ENCODE measurements at places on chromosomes 12 and 14.

DNA sequence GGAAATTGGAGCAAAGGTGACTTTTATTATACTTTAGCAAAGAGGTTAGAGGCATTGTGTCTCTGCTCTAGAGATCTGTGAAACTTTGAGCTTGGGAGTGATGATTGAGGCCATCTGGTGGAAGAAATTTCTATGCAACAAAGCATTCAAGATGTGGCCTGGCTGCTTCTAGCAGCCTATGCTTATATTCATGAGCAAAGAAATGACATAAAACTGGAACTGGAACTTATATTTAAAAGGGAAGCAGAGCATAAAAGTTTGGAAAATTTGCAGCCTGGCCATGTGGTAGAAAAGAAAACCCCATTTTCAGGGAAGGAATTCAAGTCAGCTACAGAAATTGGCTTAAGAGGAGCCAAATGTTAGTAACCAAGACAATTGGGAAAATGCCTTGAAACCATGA lies 70.4 kb downstream of the SDR9C7 start:
- DNase-seq: no peak

DNA sequence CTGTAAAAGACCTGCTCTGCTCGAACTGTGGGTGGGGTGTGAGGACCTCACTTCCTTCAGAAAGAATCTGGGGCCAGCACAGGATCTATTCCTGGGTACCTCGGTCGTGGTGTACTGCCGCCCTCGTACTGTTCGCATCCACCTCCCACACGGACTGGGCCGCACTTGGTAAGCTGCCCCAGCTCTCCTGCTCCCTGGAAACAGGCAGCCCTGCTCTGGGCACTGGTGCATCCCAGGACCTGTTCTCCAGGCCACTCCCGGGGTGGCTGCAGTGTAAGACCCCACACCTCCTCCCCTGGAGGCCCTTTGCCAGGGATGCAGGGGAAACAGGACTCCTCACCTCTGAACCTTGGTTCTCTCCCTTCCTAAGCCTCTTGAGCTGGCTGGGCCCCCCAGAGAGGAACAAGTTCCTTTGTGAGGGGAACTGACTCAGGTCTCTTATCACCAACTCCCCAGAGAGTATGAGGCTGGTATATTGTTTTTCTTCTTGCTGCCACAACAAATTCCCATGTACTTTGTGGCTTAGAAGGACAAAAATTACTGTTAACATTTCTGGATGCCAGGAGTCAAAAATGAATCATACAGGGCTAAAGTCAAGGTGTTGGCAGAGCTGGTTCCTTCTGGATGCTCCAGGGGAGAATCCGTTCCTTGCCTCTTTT lies 276.5 kb downstream of the NUAK1 start:
- no peak for DNase-seq

DNA sequence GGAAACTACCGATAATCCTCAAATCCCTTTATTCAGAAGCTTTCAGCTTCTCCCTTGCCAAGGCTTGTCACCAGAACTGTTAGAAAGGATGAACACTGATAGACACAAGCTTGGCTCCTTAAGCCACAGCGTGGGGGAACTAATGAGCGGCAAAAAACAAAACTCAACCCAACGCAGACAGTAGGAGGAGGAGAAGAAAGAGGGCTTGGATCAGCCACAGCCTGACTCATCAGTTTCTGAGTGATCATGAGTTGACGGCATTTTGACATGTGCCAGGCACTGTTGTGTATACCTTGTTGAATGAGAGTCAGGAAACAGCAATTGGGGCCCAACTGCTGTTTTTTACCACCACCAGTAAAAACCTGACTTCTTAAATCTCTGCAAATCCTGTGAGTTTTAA lies 23.7 kb downstream of the PLXNC1 start:
- no peak for DNase-seq

- no peak for DNase-seq
Observed at GRCh38 chr12:50617657-50618056, 112.9 kb downstream of the DIP2B start.

DNA sequence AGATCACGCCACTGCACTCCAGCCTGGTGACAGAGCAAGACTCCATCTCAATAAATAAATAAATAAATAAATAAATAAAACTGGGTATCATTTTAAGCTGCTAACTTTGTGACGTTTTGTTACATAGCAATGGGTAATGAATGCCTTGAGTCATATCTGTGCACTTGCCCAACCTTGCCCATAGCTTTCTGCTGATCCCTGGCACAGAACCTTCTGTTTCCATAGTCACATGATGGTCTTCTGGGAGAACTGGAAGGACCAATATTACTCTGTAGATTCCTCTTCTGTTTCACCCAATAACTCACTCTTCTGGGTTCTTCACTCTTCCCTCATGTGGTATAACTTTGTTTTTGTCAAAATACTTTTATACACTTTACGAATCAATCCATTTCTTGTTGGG lies 140.8 kb downstream of the SCARB1 start:
- DNase-seq: no peak

- no peak for DNase-seq
Observed at GRCh38 chr12:116736962-116737773, 701 bp downstream of the SPRING1 start.

- peak; percentile 92 for DNase-seq
Observed at GRCh38 chr14:100662879-100663760, 63.6 kb upstream of the DLK1 start.

DNA sequence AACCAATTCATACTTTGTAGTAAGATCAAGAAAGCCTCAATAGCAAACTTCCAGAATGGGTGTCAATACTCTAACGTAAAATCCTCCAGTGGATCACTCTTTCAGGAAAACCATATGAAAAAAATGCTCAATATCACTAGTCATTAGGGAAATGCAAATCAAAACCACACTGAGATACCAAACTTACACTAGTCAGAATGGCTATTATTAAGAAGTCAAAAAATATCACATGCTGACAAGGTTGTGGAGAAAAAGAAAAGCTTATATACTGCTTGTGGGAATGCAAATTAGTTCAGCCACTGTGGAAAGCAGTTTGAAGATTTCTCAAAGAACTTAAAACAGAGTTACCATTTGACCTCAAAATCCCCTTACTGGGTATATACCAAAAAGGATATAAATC lies 49.5 kb upstream of the ATXN7L3B start:
- DNase-seq: no peak

DNA sequence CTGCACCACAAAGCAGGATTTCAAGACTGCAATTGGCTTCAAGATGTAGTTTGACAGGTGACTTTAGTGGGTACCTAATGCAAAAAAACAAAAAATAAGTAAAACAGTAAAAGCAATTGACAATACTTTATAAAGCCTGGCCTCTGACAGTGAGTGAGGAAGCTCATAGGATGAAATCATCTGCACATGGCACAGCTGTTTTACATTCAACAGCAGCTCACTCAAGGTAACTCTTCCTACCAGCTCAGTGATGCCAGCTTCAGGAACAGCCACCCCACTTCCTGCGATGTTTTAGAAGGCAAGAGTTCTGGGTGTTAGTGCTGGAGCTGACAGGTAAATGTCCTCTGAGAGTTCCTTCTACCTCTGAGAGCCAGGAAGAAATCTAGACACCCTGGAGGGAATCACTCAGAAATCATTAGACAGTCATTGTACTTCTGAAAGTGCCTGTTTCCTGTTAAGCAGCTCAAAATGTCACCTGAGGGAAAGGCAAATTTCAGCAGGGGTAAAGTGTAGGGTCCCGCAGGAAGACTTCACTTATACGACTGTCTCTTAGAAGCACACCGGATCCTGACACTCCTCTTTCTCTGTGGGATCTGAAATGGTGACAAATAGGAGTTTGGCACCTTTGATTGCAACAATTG lies 99.9 kb downstream of the FOXN3 start:
- DNase-seq: no peak

DNA sequence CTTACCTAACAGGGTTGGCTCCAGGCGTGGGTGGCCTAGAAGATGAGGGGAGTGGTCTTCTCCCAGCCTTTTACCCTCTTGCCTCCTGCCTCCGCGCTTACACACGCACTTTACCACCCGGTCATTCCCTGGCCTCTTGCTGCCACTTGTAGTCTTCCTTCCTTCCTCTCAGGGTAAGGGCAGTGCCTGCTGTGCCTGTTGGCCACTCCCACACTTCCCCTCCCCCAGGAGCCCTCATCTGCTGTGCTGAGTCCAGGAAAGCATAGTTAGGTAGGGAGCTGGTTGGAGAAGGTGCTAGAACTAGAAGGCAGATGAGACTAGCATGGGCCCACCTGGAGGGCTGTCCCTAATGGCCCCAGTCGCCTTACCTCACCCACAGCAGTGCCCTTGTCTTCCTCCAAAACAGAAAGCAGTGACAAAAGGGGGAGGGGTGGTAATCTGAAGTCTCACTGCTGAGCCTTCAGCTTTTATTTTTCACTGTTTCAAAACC lies 54.3 kb upstream of the SRSF5 start:
- DNase-seq: no peak

DNA sequence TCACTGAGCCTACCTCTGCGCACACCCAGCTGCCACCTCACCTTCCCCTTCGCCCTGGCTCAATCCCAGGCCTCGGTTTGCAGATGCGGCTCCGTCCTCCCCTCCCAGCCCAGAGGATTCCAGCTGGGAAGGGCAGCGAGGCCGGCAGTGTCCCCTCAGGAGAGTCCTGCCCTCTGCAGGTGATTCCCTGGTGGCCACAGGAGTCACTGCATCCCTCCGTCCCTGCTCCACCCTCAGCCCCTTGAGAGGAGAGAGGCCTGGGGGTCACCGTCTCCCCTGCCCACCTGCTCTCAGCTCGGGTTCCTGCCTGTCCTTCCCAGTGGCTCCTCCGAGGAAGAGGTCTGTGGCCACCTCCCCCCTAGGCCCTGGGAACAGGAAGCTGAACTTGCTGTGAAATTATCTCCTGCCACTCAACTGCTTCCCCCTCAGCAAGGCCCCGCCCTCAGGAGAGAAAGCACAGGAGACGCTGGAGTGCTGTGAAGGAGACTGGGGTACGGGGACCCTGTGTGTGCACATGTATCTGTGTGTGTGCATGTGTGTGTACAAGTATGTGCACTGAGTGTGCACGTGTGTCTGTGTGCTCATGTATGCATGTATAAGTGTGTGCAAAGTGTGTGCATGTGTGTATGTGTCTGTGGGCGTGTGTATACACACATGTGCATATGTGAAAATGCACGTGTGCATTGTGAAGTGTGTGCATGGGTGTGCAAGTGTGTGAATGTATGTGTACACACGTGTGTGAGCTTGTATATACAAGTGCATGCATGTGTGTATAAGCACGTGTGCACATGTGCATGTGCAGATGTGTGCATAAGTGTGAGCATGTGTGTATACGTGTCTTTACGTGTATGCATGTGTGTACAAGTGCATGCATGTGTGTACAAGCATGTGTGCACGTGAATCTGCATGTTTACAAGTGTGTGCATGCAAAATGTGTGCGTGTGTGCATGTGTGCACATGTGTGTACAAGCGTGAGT lies 13.2 kb upstream of the GALNT9 start:
- no peak for DNase-seq

DNA sequence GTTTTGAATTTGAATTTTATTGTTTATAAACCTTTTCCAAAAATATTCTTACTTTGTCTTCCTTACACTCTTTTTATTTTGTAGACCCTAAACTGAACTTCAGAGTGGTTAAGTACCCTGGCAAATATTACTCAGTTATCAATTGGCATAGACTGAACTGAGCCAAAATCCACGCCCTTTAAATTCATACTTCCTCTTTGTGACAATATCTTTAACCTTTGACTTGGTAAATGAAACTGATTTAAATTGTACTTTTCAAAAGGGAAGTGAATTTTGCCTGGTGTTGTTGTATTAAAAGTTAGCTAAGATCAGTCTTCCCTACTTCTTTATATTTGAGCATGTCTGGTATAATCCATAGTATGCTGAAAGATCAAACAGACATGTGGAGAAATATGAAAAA lies 184.3 kb upstream of the USP15 start:
- no peak for DNase-seq

- peak; percentile 73 for DNase-seq
Observed at GRCh38 chr12:51941011-51941581, 10.4 kb upstream of the ACVR1B start.

DNA sequence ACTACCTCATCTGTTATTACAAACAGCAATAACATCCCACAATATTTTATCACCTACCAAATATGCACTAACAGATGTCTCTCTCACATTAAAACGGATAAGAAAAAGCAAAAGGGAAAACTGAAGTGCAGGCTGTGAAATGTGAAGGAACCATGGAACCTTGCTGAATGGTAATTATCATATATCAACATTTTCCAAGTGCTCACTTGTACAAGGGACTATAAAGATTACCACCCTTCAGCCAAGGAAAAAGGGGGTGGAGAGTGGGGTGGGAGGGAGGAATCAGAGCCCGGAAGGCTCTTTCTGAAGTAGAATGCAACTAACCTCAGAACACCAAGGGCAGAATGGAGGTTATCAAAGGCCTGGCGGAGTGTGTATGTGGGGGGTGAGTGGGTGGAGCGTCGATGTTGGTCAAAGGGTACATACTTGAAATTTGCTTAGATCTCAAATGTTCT lies 1.2 kb downstream of the SNX6 start:
- no peak for DNase-seq

- DNase-seq: no peak
Observed at GRCh38 chr14:69694730-69695281, 72.1 kb upstream of the SRSF5 start.
